ENCODE measurements at places on chromosomes 3 and 15. TPM values are rescaled to one million over a fixed set of nuclear protein-coding genes. Genes with fewer than 3 reads are reported as not detected.
A peak's percentile ranks its signal among the peaks of the same experiment; 100 is the strongest.

ITIH1 gene
- not detected for total RNA-seq

DNA sequence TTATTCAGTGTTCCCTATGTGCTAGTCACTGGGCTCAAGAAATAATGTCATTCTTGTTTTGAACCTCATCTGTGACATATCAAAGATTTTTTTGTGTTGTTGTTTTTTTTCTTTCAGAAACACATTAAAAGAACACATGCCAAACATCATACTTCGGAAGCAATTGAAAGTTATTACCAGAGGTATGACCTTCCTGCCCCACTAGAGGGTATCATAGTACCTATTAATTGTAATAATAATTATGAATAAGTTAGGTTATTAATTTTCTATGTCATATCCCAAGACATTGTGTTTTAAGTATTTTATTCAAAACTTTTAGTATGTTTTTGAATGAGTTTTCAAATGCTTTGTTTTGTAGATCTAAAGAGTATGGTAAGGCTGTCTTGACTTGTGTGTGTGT lies 65.7 kb downstream of the CDIN1 start:
- no peak for DNase-seq

GRCh38 chr15:43317566-43318184 lies 12.7 kb downstream of the LCMT2 start:
- no peak for DNase-seq

- no peak for DNase-seq
These were observed 266.2 kb upstream of the TPRG1 start for GRCh38 chr3:188905547-188905946.

LRRC31 gene
- not detected for total RNA-seq

- no peak for DNase-seq
These were observed 955.6 kb downstream of the ROBO1 start for GRCh38 chr3:78812166-78812565.

STX19 gene
- total RNA-seq, result not detected

DNA sequence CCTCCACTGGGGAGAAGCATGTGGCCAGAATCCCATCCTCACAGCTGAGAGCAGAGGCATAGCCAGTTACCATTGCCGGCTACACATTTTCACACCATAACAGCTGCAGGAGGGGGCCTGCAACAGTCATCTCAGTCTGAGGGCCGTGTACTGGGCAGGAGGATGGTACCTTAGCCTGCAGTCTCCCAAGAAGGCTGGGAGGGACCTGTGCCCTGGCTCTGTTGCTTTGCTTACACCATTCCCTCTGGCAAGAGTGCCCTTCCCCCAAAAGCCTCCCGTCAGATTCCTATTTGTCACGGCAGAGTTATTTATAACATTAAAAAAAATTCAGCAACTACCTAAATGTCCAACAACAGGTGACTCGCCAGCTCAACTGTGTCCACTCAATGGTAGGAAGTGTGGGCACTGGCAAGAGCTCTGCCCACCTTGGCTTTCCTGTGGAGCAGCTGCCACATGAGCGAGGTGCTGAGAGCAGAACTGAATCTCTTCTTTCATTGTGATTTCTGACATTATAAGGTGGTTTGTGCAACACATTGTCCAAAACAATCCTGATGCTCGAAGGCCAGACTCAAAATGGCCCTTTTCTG lies 4.4 kb downstream of the CAMKV start:
- DNase-seq, result peak; percentile 49

DNA sequence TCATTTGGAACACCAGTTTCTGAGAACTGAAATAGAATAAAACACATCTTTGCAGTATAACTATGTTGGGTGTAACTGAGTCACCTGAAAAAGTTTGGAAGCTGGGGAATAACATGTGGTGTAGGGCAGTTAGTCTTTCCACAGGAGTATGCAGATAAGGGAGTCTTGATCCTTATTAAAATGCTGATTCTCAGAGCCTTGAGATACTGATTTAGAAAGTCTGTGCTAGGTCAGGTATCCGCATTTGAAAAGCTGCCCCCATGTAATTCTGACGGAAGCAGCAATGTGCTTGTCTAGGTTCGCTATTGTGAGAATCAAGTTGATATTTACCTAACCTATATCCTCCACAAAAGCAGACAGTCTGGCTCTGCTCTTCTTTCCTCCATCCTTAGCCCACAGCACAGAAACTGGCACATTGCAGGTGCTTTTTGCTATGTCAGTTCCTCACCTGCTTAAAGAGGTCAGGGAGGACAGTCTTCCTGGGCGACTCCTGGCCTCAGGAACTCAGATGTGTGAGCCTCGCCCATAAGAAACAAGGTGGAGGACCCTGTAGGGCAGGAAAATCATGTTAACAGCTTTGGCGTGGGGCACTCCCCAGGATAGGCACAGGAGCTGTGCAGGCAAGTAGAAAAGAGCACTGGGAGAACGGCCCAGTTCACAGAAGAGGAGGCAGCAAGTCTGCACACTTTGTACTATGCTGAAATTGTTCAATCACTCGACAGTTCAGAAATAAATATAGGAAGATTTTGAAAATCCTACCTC lies 27.6 kb upstream of the SRPRB start:
- no peak for DNase-seq

- DNase-seq, result peak; percentile 47
These were observed 74.7 kb downstream of the MAGI1 start for GRCh38 chr3:65963787-65964677.

- DNase-seq, result no peak
These were observed 537.3 kb downstream of the OCA2 start for GRCh38 chr15:27561816-27562215.

MINAR1 gene
- total RNA-seq, result 1.3 TPM

GRCh38 chr3:4809922-4810321 lies 169.3 kb upstream of the BHLHE40 start:
- peak; percentile 80 for DNase-seq

DNA sequence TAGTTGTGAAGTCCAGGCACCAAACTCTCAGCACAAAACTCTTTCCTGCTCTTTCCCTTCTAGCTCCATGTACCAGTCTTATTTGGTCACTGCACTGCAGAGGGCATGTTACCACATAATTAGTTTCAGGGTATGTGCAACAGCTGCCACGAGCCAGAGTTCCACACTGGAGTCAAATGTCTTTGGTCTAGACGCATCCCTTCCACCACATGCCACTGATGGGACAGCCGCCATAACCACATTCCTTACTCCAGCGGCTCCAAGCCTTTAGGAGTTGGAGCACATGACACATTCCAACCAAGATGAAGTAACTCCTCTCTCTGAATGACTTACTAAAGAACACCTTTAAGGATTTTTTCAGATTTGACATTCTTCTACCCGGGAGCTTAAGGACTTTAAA lies 153.4 kb downstream of the ERC2 start:
- DNase-seq, result peak; percentile 97

ADCY5 gene
- 0.10 TPM for total RNA-seq

DNA sequence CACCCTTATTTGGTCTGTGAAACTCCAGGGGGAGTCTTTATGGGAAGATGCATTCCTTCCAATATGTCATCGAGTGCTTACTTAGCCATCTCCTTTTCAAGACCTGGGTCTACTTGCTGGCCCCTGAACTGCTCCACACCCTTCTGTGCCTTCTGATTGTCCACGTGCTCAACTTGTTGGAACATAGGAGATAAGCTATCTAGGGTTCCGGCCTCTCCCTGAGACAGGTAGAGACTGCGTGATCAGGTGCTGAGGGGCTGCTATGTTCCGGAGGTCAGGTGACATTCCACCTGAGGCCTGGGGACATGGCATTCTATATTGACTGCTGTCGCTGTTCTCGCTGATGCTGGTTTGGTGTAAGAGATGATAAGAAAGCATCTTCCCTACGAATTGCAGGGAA lies 65.6 kb downstream of the ATP1B3 start:
- no peak for DNase-seq

CYP1A2 gene
- total RNA-seq, result not detected

DNA sequence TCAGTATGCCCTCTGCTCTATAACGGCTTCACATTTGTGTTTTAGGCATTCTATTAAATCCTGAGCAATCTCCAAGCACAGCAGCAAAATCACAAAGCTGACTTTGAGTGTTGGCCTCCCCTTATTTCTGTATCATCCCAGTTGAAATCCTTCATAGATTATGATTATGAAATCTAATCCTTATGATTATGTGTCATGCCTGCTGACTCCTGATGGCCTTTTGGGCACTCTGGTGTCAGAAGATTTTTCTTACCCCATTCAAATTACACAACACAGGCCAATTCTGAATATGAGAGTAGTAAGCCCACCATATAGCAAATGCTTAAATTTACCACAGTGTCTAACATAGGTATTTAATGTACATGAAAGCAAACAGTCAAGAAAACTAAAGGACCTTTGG lies 34.3 kb downstream of the CDV3 start:
- no peak for DNase-seq

DNA sequence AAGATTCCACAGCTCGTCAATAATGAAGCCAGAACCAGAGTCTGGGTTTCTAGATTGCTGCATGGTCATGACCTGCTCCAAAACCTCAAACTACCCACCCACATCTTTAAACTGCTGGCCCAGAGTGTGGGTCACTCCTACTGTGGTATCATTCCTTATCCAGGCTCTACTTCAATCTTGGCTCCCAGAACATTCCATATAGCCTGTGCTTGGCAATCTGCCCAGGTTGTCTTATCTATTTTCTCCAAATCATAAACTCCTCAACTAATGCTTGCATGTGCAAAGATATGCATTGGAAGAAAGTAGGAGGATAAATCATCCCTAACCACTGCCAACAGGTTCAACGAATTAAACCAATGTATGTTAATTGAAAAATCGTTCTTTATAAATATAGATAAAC lies 169.7 kb downstream of the ANXA2 start:
- no peak for DNase-seq

Measured in myocyte (in vitro differentiated cells).